ENCODE measurements at places on chromosomes 2 and 18.

GRCh38 chr2:8002765-8003393 lies 679.0 kb upstream of the ID2 start:
- DNase-seq = no peak

DNA sequence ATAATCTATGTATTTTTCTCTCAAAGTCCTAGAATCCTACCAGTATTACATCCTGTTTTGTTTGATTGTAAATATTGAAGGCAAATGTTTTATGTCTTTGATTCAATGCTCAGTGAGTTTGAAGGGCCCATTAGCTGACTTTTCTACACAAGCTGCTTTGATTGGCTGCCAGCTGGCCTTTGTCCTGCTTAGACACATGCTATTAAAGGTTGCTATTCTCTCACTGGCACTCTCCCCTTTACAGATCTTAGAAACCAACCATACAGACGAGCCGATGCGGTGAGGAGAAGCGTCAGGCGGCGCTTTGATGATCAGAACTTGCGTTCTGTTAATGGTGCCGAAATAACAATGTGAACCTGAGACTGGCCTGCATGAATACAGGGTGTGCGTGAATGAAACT lies 69.7 kb downstream of the PRPF40A start:
- DNase-seq = no peak

GRCh38 chr18:28078298-28078697 lies 98.6 kb downstream of the CDH2 start:
- DNase-seq = no peak

GRCh38 chr2:196372811-196373664 lies 201.7 kb upstream of the STK17B start:
- DNase-seq = no peak
